ENCODE measurements at places on chromosomes 5 and 9. TPM values are rescaled to one million over a fixed set of nuclear protein-coding genes. Genes with fewer than 3 reads are reported as not detected.

The TTC23L gene
- not detected for polyA plus RNA-seq

- H3K27ac ChIP-seq, result peak overlapping the region; percentile 91
- no peaks in the 10 kb centered on the region for H3K36me3 ChIP-seq
- H3K4me3 ChIP-seq, result peak overlapping the region; percentile 79
- peak; percentile 31 for DNase-seq
Observed at GRCh38 chr9:93098236-93098946, 2.4 kb downstream of the CARD19 start.

DNA sequence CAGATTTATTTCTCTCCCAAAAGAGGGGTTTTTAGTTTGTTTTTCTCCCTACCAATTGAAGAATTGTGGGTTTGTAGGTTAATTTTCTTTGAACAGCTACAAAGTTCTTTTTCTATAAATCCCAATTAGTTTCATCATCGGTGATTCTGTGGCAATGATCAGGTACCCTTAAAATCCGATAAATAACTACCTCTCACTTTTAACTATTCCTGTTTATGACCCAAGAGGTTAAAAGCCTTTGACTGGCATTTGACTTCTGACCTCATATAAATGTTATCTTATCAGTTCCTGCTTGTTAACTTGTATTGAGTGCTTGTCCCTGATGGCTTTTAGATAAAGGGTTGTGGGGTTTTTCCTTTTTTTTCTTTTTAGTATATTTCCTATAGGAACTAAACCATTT lies 124.4 kb upstream of the TMEM161B start:
- no peak overlapping the region for H3K4me3 ChIP-seq
- no peak for DNase-seq
- H3K27me3 ChIP-seq, result peaks cover 3% of the 10 kb centered on the region
- H3K4me1 ChIP-seq, result no peaks in the 10 kb centered on the region

DNA sequence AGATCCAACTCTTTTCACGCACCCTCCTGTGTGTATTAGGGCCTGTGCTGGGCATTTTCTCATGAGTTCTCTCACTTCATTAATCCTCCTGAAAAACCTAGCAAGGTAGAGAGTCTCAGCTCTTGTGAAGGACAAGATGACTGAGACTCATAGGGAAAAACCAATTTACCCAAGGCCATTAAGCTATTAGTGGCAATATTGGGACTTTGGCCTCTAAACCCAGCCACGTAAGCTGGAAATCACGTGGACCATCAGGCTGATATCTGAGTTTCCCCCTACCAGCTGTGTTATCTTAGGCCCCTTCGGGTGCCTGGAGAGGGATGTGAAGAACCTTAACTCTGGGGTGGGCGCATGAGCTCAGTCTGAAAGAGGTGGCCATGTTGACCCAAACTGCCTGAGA lies 80.7 kb downstream of the ANKH start:
- H3K4me3 ChIP-seq, result peak overlapping the region; percentile 7
- H3K27ac ChIP-seq, result no peak overlapping the region
- H3K27me3 ChIP-seq, result no peaks in the 10 kb centered on the region
- peaks cover 19% of the 10 kb centered on the region for H3K36me3 ChIP-seq
- peaks cover 23% of the 10 kb centered on the region for H3K4me1 ChIP-seq

DNA sequence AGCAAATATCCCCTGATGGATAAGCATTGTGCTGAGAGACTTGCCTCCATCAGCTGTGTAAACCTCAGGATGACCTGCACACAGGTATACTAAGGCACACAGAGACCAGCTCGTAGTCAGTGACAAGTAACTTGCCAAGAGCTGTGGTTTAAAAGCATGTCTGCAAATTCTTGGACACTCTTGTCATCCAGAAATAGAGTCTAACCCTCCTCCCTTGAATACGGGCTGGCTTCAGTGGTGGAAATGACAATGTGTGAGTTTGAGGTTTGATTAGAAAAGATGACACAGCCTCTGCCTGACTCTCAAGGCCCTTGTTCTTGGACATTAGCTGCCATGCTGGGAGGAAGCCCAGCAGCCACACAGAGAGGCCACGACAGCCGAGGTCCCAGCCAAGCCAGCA lies 114.4 kb downstream of the GADD45G start:
- no peak overlapping the region for H3K4me3 ChIP-seq
- no peaks in the 10 kb centered on the region for H3K36me3 ChIP-seq
- DNase-seq, result no peak
- H3K4me1 ChIP-seq, result peaks cover 17% of the 10 kb centered on the region
- no peaks in the 10 kb centered on the region for H3K27me3 ChIP-seq

The NR4A3 gene
- polyA plus RNA-seq, result 0.24 TPM

- H3K36me3 ChIP-seq, result peaks cover 14% of the 10 kb centered on the region
- no peak overlapping the region for H3K4me3 ChIP-seq
- no peaks in the 10 kb centered on the region for H3K27me3 ChIP-seq
- DNase-seq, result no peak
Observed at GRCh38 chr5:69312459-69313160, 20.0 kb downstream of the CCDC125 start.

- no peak for DNase-seq
- H3K27me3 ChIP-seq, result peaks cover 6% of the 10 kb centered on the region
- H3K4me1 ChIP-seq, result peaks cover 3% of the 10 kb centered on the region
- no peak overlapping the region for H3K4me3 ChIP-seq
- H3K27ac ChIP-seq, result no peak overlapping the region
Observed at GRCh38 chr5:17223367-17224185, 6.1 kb downstream of the BASP1 start.

The PCDHB2 gene
- polyA plus RNA-seq, result not detected

The TXNDC8 gene
- not detected for polyA plus RNA-seq

The NTRK2 gene
- 0.02 TPM for polyA plus RNA-seq

DNA sequence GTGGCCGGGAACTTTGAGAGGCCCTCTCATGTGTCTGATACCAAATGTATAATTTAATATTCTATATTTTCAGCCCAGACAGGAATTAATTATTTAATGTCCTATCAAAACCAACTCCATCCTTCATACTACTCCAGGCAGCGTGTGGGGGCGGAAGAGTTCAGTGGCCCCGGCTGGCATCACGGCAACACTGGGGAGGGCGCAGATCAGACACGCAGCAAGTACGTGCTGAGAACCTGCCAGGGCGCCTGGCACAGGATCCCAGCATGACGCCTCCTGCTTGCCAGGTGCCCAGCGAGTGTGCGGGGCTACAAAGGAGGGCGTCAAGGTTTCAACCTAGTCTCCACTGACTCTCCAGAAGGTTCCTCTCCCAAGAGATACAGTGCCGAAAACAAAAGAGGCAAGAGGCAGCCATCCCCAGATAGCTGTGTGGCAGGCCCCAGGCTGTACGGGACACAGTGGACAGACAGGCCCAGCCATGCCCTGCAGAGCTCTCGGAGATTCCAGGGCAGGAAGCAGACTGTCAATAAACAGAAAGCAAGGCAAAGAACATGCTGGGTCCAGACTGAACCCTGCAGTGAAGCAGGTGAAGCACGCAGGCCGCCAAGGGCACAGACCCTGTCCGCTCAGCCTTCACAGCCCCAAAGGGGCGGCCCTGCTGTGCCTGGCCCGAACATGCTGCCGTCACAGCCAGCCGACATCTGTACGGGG lies 110.3 kb downstream of the VAV2 start:
- H3K4me1 ChIP-seq, result no peaks in the 10 kb centered on the region
- H3K27ac ChIP-seq, result no peak overlapping the region
- DNase-seq, result no peak
- no peaks in the 10 kb centered on the region for H3K27me3 ChIP-seq
- no peak overlapping the region for H3K4me3 ChIP-seq

DNA sequence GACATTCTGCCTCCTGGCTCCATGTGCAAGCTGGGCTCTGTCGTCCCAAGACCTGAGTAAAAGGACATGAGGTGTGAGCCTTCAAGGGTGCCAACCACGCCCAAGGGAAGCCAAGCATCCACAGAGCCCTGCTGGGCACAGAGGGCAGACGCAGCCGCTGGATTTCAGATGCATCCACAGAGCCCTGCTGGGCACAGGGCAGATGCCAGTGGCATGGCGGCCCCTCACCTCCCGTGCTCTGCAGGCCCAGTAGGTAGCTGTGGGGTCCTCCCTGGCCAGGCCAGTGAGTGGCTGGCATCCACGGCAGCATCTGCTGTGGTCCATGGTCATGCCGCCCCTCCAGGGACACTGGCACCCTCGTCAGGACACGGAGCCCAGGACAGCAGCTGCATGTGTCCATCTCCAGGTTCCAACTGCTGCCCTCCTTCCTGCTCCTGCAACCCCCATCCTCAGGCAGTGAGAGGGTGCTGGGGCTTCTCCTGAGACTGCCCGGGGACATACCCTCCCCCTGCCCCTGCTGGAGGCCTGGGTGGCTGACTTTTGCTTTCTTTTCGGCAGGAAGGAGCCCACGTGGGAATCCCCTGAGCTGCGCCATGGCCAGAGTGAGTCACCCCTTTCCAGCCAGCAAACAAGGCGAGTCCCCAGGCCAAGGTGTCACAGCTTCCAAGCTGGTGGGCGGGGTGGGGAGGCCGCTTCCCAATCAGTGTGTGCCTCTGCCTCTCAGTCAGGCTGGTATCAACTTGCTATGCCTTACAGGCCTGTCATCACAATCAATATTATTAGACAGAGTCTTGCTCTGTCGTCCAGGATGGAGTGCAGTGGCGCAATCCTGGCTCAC lies 4.0 kb upstream of the TRAF2 start:
- no peaks in the 10 kb centered on the region for H3K36me3 ChIP-seq
- peak; percentile 69 for DNase-seq
- H3K4me3 ChIP-seq, result peak overlapping the region; percentile 64
- H3K27me3 ChIP-seq, result no peaks in the 10 kb centered on the region
- H3K27ac ChIP-seq, result peak overlapping the region; percentile 91

GRCh38 chr5:58262226-58262625 lies 197.7 kb downstream of the PLK2 start:
- H3K4me1 ChIP-seq, result no peaks in the 10 kb centered on the region
- H3K27ac ChIP-seq, result no peak overlapping the region
- no peaks in the 10 kb centered on the region for H3K36me3 ChIP-seq
- DNase-seq, result no peak

DNA sequence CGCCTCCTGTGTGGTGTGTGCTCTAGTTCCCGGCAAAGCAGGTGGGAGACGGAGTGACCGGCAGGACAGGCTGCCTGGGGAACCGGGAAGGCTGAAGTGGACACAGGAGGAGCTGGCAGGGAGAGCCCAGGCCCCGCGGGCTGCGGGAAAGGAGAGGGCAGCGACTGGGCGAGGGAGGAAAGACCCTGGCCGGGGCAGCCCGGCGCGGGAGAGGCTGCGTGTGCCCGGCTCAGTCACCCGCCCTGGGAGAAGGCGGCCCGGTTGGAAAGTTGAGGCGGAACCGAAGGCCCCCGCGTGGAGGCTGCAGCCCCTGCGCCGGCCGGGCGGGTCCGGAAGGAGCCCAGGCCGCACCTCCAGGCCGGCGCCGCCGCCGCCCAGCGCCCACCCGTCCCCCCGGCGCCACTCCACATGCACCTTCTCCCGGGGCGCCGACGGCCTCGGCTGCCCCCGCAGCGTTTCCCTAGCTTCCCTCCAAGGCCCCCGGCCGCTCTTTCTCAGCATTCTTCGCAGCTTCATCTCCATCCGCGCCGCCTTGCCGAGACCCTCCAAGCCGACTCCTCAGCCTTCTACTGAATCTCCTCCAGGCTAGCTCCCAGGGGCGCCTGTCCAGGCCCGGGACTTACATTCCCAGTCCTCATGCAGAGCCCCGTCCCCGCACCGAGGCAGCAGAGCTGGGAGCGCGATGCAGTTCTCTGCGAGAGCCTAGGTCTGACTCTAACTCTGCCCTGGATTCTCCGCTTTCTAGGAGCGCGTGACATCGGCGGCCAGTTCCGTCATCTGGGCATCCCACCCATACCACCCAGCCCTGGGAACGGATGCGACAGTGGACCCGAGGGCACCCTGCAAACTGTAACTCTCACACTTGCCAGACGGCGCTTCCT lies 152.0 kb downstream of the ERCC6L2 start:
- H3K27ac ChIP-seq, result no peak overlapping the region
- H3K4me1 ChIP-seq, result peaks cover 16% of the 10 kb centered on the region
- no peak for DNase-seq
- H3K36me3 ChIP-seq, result no peaks in the 10 kb centered on the region

- DNase-seq, result no peak
- H3K27me3 ChIP-seq, result no peaks in the 10 kb centered on the region
- no peaks in the 10 kb centered on the region for H3K4me1 ChIP-seq
- no peak overlapping the region for H3K4me3 ChIP-seq
- H3K36me3 ChIP-seq, result no peaks in the 10 kb centered on the region
Observed at GRCh38 chr9:103990311-103990710, 103.8 kb upstream of the SMC2 start.

- H3K4me3 ChIP-seq, result no peak overlapping the region
- no peaks in the 10 kb centered on the region for H3K4me1 ChIP-seq
- no peaks in the 10 kb centered on the region for H3K27me3 ChIP-seq
- no peak for DNase-seq
- H3K27ac ChIP-seq, result no peak overlapping the region
Observed at GRCh38 chr5:106189121-106189809, 1481.5 kb downstream of the EFNA5 start.

- no peak overlapping the region for H3K27ac ChIP-seq
- no peak overlapping the region for H3K4me3 ChIP-seq
- H3K4me1 ChIP-seq, result no peaks in the 10 kb centered on the region
- no peaks in the 10 kb centered on the region for H3K36me3 ChIP-seq
Observed at GRCh38 chr9:81086416-81086815, 602.9 kb downstream of the TLE1 start.

DNA sequence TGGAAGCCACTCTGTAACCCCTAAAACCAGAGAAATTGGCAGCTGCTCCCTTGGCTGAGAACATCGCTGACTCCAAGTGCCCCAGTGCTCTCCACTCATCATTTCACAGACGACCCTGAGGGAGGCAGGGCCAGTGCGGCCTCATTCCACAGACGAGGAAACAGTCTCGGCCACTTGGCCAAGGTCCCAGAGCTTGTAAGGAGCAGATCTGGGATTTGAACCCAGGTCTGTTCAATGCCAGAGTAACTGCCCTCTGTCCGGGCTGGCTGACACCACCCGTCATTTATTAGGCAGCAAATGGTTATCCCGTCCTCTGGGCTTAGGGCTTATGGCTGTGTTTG lies 19.9 kb upstream of the IER5L start:
- no peak overlapping the region for H3K4me3 ChIP-seq
- H3K27ac ChIP-seq, result no peak overlapping the region
- H3K4me1 ChIP-seq, result peaks cover 2% of the 10 kb centered on the region

DNA sequence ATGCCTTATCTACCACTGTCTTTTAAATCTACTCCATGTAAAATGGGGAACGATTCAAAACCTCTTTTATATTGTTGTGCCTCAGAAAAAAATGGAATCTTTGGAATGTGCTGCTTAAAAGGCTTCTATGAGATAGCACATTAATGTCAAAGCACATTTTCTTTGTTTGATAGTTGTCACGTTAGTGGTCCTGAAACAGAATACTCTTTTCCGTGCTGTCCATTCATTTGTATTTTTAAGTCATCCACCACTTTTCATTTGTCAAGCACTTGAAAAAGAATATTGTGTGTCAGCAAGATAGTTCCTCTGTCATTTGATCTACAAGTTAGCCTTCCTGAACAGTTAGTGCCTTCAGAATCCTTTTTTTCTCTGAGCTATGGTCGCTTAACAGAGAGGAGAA lies 246.9 kb downstream of the MAST4 start:
- H3K4me1 ChIP-seq, result peaks cover 18% of the 10 kb centered on the region
- no peak for DNase-seq
- H3K27me3 ChIP-seq, result no peaks in the 10 kb centered on the region

GRCh38 chr9:87830446-87830845 lies 52.2 kb upstream of the SPATA31E1 start:
- H3K36me3 ChIP-seq, result no peaks in the 10 kb centered on the region
- H3K4me1 ChIP-seq, result no peaks in the 10 kb centered on the region
- no peak overlapping the region for H3K4me3 ChIP-seq
- DNase-seq, result no peak
- no peak overlapping the region for H3K27ac ChIP-seq
- H3K27me3 ChIP-seq, result no peaks in the 10 kb centered on the region

All from CD4-positive, CD25-positive, alpha-beta regulatory T cell (primary cell).